Stimulated activated naive CD8-positive, alpha-beta T cell treated with anti-CD3 and anti-CD28 coated beads, Interleukin-15, Interleukin-2, amounts not matched to agents 100 U/mL and 50 U/mL, for 24 hours (primary cell): ENCODE measurements at places on chromosomes 2 and 18.

DNA sequence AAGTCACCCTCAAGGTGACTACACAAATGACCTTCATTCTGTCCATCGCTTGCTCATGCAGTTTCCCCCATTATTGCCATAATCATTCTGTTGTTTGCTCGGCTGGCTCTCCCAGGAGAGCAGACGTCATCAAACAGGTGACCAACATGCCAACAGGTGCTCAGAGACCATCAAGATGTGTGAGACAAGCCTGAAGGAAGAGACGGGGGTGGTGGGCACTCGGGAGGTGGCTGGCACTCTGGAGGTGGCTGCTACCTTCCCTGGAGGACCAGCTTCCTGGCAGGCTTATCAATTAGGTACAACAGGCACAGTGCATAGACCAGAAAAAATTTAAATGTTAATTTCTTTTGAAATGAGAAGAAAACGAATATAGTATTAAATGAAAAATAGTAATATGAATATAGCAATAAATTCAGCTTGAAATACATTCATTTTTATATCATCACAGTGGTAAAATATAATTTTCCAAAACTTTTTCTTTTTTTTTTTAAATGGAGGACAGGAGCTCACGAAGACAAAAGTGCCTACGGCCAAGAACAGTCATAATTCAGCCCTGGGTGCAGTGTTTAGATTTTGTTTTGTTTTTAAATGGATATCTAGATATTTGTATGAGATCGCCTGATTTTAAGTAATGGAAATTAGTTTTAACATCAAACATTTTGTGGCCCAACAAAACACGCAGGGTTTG lies 16.9 kb upstream of the HAAO start:
- DNase-seq, result no peak

DNA sequence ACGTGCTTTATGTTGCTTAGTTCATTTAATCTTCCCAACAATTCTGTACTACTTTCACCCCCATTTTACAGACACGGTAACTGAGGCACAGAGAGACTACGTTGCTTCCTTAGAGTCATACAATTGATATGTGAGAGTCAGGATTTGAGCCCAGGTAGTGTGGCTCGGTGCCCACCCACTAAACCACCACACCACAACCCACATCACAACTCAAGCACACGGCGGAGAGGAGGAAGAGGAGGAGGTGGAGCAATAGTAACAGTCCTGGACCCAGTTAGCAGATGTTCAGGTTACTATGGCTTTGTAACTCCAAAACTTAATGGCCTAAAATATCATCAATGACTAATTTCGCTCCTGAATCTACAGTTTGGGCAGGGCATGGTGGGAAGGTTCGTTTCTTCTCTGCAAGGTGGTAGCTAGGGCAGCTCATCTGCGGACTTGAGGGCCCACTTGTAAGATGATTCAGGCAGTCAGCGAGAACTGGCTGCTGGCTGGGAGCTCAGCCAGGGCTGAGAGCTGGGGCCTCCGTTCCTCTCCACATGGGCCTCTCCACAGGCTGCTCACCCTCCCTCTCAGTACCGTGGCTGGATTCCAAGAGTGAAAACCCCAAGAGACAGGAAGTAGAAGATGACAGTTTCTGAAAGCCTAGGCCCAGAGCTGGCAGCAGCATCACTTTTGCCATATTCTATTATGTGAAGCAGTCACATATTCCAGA lies 167.1 kb downstream of the ZFP36L2 start:
- DNase-seq, result peak; percentile 72

DNA sequence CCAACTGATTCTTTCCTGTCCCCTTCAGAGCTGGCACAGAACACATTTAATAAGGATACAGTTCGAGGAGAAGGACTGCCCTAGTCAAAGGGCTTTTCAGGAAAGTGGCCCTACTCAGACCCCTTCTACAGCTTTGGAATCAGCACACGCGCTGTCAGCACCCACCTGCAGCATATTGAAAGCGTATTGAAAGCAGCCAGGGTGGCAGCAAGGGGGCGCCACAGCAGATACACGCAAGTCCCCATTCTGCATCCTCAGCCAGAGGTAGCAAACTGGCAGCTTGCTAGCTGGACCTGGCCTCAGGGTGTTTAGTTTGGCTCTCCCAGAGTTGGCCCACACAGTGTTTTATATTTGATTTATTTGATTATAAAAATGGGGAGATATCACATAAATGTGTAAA lies 101.0 kb upstream of the NT5C1B start:
- DNase-seq, result no peak

- no peak for DNase-seq
Observed at GRCh38 chr18:55243255-55243654, 284.0 kb upstream of the CCDC68 start.

DNA sequence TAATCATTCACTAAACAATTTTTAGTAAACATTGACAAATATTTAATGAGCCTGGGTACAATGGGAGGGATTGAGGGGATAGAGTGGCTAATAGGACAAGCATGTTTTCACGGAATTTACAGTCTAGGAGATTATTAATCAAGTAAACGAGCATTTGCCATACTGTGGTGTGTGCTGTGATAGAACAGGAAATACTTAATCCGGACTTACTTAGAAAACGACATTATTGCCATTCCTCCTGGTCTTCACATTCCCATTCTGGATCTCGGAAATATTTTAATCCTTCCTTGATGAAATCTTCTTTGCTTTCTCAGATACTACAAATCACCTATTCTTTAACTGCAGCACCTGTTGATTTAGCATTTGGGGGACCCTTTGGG lies 905 bp downstream of the TTLL4 start:
- no peak for DNase-seq

DNA sequence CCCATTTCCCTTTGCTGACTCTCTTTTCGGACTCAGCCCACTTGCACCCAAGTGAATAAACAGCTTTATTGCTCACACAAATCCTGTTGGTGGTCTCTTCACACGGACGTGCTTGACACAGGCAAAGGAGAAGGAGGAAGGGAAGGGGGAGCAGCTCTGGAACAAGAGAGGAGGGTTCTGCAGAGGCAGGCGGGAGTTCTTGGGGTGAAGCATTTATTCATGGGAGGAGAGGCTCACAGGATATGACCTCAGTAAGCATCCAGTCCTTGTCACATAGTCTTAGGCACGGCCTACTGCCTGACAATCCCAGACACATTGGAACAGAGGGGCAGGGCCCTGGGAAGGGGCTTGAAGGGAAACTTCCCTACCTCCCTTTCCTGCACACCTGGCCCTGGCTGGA lies 171.7 kb upstream of the HS6ST1 start:
- DNase-seq, result no peak

- no peak for DNase-seq
Observed at GRCh38 chr2:7525746-7526145, 608.5 kb downstream of the RNF144A start.

DNA sequence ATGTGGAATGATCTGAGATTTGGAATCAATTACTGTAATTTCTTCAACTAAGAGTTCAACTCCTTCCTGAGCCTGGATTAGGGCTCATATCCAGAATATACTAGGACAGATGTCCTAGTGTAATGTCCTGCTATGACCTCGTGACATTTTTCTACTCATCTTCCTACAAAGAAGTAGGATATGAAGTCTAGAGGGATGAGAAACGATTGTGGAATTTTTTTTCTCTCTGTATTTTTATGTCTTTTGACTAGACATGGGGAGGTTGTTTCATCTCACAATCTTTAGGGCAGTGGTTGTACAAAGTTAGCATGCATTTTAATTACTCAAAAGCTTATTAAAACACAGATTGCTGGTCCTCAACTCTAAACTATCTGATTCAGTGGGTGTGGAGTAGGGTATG lies 203.0 kb downstream of the PARD3B start:
- DNase-seq, result no peak

DNA sequence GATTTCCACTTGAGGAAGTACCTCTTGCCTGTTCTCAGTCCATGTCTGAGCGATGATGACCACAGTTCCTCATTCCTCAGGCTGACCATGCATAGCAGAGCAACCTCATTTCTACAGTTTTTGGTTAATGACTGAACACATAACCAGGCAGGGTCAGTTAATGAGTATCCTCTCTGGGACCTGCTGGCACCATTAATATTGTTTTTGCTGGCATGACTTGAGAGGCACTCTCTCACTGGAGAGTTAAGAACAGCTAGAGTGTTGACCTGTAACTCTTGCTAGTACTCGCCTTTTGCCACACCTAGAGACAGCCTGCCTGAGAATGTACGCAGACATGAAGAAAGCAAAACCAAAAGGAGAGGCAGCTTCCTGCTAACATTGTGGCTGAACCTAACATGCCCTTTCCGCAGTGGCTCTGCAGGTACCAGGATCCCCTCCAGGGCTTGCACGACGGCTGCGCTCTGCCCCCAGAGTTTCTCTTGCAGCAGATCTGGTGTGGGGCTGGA lies 23.9 kb downstream of the PECR start:
- peak; percentile 61 for DNase-seq

- no peak for DNase-seq
Observed at GRCh38 chr2:115569547-115569946, 1127.1 kb downstream of the DPP10 start.

DNA sequence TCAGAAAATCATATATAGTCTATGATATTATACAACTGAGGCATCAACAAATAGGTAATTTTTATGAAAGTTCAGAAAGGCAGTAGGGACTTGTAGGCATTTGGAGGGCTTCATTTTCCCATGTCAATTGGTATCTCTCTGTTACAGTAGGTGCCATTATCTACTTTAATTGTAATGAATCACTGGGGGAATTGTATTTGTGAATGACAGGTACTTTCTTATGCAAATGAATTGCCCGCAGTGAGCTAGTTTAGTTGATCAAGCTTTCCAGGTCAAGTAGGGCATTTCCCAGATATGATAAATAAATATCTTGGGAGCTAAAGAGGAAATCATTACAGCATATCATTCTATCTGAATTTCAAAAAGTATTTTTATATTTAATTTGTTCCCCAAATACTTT lies 1116.3 kb downstream of the DPP10 start:
- no peak for DNase-seq

DNA sequence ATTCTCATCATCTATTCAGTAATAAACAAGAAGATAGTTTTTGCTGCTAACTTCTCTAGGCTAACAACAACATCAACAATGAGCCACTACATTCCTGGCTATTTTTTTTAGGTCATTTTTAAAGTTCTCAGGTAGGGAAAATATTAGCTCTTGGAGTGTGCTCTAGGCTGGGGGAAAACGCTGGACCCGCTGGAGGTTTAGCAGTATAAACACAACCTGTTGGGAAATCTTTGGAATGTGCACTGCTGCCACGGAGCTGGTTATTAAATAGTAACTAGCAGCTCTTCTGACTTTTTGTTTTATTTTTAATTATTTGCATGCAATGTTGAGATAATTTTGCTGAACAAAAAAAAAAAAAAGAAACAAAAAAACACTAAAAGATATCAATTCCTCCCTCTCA lies 892.1 kb upstream of the ACVR2A start:
- no peak for DNase-seq

- DNase-seq, result no peak
Observed at GRCh38 chr2:11907190-11907589, 160.8 kb downstream of the LPIN1 start.

DNA sequence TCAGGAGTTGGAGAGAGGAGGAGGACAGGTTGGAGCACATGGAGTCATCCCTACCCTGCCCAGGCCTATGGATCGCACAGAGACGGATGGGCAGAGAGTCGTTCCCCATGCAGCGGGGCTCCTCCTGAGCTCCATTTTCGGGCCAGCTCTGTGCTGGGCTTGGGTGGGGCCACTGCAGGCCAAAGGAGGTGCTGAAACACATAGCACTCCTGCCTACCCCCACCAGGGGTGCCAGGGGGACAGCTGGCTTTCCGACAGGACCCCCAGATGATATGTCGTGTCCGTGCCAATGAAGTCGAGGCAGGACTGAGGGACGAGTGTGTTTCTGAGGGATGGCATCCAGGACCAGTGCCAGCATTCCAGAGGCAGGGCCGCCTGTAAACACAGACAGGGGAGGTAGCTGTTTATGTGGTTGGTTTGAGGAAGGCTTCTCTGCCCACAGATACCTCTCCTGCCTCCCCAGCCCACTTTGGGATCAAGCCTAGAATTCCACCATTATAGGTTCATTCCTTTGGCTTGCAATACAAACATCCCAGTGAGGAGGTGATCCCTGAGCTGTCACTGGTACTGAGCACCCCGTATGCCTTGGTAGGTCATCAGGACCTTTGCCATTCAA lies 116.6 kb downstream of the GLI2 start:
- DNase-seq, result no peak

GRCh38 chr18:12098374-12098773 lies 4.7 kb downstream of the ANKRD62 start:
- DNase-seq, result no peak

- no peak for DNase-seq
Observed at GRCh38 chr2:237886685-237887481, 27.5 kb downstream of the RAMP1 start.

GRCh38 chr2:47189635-47190034 lies 34.5 kb upstream of the STPG4 start:
- DNase-seq, result no peak

DNA sequence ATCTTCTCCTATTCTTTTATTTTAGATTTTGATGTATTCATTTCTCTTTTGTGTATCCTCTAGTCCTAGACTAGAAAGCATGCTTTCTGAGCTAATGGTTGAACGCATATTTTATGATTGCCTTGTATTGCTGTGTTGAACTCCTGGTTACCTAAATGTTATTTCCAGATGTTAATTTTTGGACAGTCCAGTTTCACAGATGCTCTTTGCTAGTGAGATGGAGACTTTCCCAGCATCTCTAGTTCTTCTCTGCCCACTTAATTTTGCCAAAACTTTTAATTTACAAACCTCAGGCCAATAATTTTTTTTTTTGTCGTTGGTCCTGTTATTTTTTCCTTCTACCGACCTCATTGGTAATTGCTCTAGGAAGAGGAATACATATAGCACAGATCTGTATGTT lies 153.2 kb downstream of the HAUS1 start:
- DNase-seq, result no peak

GRCh38 chr2:8987410-8987809 lies 16.1 kb downstream of the MBOAT2 start:
- DNase-seq, result no peak

DNA sequence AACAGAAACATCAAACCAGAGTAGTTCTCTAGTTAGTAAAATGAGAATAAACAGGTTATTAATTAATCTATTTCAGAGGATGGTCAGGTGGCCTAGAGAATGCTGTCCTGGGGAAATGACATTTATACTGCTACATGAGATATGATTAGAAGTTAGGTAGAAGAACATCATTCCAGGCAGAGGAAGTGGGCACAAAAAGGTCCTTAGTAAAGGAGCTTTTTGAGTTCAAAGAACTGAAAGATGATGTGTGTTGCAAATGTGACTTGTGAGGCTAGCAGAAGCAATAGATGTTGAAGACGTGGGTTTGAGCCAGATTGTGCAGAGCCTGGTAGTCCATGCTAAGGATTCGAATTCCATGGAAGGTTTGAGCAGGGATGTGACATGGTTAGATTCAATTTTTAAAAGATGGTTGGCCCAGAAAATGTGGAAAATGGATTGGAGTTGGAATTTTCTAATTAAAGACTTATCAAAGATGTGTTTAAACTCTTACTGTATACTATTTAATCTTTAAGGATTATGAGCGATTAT lies 34.2 kb downstream of the RAB10 start:
- no peak for DNase-seq

- no peak for DNase-seq
Observed at GRCh38 chr2:236793023-236794011, 223.7 kb downstream of the ACKR3 start.

GRCh38 chr18:74918276-74918790 lies 290.6 kb downstream of the PTGR3 start:
- no peak for DNase-seq
